ENCODE measurements at places on chromosomes 13 and 19.

- DNase-seq, result no peak
Observed at GRCh38 chr19:8612807-8613171, 2.3 kb upstream of the ADAMTS10 start.

GRCh38 chr13:27954406-27954851 lies 14.7 kb downstream of the CDX2 start:
- DNase-seq, result no peak

DNA sequence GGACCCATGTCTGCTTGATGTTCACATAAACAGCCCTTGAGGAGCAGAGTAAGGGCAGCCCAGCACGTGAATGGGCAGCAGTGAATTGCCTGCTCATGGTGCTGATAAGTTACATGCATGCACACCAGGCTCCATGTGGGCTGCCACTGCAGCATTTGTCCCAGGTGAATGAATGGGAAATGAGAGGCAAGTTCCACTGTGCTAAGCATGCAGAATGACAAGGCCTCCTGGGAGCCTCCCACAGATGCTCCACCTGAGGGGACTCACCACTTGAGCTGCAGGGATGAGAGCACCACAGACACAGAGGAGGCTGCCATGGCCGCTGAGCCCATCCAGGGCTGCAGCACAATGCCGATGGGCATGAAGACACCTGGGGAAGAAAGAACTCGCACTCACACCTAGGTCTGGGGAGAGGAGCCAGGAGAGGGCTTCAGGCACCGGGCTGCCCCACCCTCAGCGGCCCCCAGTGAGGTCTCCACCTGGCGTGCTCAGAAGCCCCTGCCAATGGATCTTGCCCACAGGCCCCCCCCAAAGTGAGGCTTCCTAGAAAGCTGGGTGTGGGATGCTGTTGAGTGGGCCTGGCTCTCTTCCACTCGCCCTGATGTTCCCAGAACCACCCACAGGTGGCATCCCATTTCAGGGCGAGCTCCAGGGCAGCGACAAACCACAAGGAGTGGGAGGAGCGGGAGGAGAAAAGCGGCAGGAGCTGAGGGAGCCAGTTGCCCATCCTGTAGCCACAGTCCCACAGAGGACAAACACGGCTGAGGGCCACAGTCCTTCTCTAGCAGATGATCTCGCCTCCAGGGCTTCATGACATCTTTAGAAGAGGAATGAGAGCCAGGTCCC lies 73.8 kb downstream of the CCDC70 start:
- no peak for DNase-seq

DNA sequence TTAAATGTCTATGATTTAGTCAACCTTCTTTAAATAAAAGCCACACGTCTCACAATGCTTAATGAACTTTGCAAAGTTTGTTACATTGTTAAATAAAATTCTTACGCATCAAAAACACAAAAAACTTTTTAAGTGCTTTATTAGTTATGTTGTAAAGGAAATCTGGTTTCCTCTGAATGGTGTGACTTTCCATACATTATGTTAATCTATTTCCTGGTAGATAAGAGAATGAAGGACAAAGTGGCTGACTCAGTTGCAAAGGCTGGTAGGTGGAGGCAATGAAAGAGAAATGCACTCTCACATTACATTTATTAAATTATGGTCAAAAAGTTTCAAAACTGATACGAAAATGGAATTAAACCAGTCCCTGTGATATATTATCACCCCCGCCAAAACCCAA lies 15.9 kb downstream of the KLF12 start:
- DNase-seq, result no peak

DNA sequence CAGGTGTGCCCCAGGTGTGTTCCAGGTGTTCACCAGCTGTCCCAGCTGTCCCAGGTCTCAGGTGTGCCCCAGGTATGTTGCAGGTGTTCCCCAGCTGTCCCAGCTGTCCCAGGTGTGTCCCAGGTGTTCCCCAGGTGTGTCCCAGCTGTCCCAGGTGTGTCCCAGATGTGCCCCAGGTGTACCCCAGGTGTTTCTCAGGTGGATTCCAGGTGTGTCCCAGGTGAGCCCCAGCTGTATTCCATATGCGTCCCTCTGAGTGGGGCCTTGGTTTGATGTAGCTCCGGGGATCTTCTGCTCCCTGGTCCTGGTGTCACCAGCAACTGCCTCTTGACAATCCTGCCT lies 719 bp upstream of the GRK1 start:
- DNase-seq, result no peak

GRCh38 chr19:38218204-38218603 lies 5.8 kb downstream of the DPF1 start:
- DNase-seq, result no peak

- DNase-seq, result no peak
Observed at GRCh38 chr19:50065938-50066337, 40.1 kb downstream of the ZNF473 start.

DNA sequence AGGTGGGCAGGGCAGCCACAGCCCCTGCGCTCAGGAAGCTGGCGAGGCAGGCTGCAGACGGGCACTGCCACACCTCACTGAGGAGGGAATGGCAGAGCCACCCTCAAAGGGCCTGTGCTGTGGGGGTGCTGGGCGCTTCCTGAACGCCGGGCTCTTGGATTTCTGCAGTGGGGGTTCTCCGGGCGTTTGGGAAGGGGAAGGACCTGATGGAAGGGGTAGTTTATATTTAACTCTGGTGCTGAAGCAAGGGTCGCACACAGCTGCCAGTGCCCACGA lies 10.5 kb downstream of the GNA11 start:
- DNase-seq, result no peak

DNA sequence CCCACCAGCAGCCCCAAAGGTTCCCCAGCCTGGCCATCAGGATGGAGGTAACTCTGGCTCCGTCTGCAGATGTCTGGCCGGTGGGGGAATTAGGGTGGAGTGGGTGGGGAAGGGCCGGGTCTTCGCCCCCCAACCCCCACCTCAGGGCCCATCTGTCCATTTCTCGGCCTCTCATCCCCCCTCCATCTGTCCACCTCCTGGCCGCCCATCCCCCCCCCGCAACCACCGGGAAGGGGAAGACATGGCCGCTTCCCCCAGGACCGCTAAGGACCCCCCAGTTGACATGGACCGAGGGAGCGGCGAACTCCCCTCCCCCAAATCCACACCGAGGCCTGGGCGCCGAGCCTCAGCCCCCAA lies 793 bp downstream of the LRFN1 start:
- no peak for DNase-seq

DNA sequence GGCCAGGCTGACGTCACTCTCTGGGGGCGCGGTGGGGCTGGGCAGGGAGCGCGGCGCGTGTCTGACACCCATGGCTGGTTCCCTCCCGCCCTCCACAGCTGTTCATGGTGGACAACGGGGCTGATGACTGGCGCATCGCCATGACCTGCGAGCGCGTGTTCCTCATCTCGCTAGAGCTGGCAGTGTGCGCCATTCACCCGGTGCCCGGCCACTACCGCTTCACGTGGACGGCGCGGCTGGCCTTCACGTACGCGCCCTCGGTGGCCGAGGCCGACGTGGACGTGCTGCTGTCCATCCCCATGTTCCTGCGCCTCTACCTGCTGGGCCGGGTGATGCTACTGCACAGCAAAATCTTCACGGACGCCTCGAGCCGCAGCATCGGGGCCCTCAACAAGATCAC lies 14.7 kb downstream of the KCNN1 start:
- no peak for DNase-seq

- no peak for DNase-seq
Observed at GRCh38 chr13:26475176-26476110, 82.0 kb upstream of the WASF3 start.

DNA sequence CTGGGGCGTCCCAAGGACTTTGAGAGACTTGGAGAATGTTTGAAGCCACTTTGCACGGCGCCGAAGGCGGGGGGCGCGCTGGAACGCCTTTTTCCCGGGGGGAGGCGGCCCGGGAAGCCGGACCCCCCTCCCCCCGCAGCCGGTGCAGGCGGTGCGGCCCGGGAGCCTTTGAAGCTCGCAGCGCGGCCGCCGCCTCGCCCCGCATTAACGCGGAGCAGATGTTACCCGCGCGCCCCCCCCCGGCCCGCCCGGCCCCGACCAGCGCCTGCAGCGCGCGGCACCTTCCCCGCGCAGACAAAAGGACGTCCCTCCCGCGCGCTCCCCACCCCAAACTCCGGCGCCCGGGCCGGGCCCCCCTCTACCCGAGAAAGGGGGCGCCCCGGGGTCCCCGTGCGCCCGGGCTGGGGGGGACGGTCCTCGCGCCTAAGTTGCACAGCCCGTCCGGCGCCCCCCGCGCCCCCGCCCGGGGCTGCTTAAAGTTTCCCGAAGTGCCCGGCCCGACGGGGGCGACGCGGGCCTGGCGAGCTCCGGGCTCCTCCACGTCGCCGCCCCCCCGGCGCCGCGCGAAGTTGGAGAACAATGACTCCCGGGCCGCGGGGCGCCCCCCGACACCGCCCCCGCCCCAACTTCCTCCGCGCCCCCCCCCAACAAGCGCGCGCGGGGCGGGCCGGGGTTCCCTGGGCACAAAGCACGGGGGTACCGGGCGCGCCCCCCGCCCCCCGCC lies 685 bp downstream of the TCF3 start:
- DNase-seq, result peak; percentile 39

- no peak for DNase-seq
Observed at GRCh38 chr13:113013303-113013702, 44.3 kb downstream of the MCF2L start.

- no peak for DNase-seq
Observed at GRCh38 chr19:7983286-7983950, 22.0 kb downstream of the ELAVL1 start.

DNA sequence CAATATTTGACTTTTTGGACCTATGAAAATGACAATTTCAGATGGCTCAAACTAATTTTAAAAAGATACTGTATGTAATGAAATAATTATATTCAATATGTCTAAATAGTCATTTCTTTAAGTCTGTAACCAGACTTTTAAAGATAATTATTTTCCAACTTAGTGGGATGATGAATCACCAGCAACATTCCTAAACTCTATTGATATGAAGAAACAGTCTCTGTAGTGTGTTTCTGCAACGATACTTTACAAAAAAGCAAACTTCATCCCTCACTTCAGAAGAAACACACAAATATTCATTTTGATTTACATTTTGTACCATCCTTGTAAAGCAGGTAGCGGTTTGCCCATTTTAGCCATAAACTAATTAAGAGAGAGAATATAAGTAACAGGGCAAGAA lies 417.4 kb downstream of the EFNB2 start:
- no peak for DNase-seq

GRCh38 chr19:35204799-35205732 lies 23.5 kb downstream of the FAM187B start:
- DNase-seq, result no peak

DNA sequence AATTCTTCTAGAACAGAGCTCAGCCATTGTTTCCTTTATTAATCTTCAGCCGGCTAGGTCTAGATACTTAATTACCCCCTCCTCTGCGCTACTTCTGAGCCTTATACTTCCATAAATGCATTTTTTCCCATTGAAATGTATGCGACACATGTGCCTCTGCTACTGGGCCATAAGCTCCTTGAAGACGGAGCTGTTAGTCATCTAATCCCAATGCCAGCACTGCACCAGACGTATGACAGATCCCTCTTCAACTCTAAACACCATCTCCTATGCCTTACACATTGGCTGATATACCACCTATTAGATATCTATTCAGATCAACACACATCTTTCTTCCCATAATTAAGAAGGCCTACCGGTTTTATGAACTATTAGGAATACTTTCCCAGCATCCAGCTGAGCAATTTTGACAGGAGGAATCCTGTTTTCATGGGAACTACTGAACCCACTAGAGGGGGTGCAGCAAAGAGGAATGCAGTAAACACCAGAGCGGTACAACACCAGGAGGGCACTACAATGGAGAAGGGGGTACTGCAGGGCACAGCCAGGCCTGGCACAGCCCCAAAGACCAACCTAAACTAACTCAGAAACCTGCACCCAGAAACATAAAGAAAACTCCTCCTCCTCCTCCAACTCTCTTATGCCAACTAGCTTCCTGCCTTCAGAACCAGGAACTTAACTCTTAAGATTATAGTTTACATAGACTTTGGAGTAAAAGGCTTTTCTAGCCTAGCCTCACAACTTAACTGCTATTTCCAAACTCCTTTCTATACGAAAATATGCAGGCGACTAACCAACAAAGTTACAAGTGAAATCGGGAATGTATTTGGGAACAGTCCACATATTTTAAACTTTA lies 18.7 kb downstream of the STK24 start:
- DNase-seq, result no peak

- DNase-seq, result no peak
Observed at GRCh38 chr13:113050734-113051431, 54.7 kb upstream of the F7 start.

DNA sequence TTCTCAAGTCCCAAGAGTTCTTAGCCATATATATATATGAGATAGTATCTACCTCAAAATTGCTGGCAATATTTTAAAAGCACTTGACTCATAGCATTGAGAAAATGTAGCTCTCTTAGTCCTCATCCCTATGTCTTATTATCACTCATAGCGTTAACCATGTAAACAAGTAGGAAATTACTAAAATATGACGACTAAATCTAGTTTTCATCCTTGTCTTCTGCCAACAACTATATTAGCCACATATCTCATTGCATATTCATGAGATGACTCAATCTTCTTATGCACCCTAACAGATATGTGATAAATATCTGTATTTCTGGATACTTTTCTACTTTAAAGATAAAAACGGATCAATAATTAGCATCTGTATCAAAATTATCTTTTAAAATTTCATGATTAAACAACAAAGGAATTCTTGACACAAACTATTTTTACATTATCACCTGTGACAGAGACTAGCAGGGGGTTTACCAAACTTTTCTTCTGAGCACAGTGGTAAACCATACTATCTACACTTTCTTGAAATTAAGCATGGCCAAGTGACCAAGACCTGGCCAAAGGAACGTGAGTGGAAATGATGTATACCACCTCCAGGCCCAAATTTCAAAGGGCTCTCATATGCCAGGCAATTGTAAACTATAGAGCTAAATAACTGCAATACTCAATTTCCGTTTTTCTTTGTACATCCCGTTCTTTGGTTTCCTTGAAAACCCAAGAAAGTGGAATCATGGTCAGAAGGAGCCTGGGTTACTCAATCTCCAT lies 45.7 kb downstream of the ZC3H13 start:
- no peak for DNase-seq

- DNase-seq, result no peak
Observed at GRCh38 chr19:13396250-13397080, 109.8 kb downstream of the CACNA1A start.

DNA sequence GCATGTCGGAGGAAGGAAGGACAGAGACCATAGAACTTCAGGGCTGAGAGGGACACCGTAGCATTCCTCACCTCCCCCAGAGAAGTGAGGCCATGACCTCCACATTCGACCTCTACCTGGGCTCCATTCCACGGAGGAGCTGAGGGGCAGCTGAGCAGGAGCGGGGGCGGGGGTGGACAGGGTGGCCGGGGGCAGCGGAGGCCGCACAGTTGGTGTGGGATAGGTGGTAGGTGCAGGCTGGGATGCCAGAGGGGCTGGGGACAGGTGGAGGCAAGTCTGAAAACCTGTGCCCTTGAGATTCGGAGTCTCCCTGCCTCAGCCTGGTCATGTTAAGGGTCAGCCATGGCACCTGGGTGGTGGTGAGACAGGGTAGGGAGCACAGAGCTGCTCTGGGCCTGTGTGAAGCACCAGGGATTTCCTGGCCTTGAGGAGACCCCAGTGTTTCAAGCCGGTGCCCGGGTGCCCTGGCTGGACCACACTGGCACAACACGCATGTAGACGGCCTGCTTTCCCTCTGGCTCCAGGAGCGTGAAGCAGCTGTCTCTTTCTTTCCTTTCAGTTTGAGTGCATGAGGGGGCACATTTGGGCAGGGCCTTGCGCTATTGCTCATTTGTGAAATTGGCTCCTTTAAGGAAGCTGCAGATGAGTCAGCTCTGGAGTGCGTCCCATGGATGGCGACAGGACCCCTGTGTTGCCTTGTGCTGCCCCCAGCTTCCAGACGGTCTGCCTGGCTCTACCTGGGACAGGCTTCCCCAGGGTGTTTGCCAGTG lies 51.8 kb downstream of the TSSK6 start:
- DNase-seq, result no peak

GRCh38 chr13:20671789-20672188 lies 31.7 kb upstream of the IL17D start:
- DNase-seq, result no peak

Data from CD8-positive, alpha-beta memory T cell (primary cell).